Left kidney (tissue), 8 donors: ENCODE measurements at places on chromosomes 5 and 9. TPM values are rescaled to one million over a fixed set of nuclear protein-coding genes. Genes with fewer than 3 reads are reported as not detected.

PCDHGA5 gene
- 2.7 TPM for polyA plus RNA-seq

RMRP gene
- not detected for polyA plus RNA-seq

CDHR2 gene
- polyA plus RNA-seq: 25.0 TPM

- DNase-seq: peak; percentile 52
These were observed 754 bp downstream of the ZFR start for GRCh38 chr5:32443541-32444430.

DNA sequence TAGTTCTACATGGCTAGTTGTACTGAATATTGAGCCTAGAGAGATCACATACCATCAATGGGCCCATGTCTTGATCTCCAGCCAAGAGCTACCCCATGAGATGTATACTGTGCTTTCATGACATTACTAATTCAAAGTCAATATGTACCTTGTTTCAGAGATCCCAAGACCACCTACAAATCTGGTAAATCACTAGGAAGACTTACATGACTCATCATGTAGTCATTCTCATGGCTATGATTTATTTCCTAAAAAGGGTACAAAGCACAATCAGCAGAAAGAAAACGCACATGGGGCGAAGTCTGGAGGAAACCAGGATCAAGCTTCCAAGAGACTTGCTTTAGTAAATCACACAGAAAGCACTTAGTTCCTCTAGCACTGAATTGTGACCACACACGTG, 103.0 kb downstream of the PCSK5 start:
- no peak for DNase-seq

DNA sequence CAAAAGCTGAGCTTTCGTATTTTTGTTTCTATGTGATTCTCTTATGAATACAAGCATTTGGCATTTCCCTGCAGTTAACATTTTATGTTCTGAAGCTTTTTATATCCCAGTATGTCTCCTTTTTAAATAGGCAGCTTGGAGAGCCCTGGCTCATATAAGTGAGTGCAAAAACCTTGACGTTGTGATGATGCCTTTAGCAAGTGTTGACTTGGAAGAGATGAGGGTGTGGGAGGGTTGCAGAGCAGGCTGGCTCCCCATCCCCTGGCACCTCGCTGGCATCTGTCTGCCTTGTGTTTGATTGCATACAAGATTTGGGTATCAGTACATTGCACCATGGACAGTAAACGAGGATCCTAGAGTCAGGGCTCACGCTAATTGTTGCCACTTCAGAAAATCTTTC, 42.1 kb upstream of the DIRAS2 start:
- no peak for DNase-seq

DNA sequence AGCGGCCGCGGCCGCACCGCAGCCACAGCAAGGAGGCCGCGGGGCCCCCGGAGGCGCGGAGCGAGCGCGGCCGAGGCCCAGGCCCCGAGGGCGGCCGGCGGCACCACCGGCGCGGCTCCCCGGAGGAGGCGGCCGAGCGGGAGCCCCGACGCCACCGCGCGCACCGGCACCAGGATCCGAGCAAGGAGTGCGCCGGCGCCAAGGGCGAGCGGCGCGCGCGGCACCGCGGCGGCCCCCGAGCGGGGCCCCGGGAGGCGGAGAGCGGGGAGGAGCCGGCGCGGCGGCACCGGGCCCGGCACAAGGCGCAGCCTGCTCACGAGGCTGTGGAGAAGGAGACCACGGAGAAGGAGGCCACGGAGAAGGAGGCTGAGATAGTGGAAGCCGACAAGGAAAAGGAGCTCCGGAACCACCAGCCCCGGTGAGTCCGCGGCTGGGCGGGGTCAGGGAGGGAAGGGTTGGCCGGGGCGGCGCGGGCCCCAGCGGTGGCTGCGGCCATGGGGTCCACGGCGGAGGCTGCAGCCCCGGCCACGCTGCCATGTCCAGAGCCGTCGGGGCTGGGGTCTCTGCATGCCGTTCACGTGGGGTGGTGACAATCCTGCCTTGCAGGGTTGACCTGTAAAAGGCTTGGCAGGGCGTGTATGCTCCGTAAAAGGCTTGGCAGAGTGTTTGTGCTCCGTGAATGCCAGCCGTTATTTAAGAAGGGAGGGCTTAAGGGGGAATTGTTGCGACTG, 146.0 kb downstream of the CACNA1B start:
- no peak for DNase-seq

LRRC70 gene
- 7.3 TPM for polyA plus RNA-seq
